ENCODE measurements at places on chromosomes 4 and X.

DNA sequence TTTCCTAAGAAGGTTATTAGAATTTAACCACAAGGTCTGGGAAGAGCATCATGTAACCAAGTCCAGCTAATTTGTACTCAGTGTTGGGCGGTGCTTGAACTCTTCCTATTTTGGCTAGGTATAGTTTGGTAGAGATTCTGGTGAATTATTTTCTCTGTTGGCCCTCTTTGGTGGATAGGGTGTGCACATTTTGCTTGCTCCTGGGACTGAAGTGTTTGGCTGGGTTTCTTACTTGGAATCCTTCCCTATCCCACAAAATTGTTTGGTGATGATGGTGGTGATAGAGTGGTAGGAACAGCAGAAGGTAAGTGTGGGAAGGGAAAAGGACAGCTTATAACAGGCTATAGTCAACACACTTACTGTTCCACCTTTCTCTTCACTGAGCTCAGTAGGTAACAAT lies 194.8 kb upstream of the GPC4 start:
- DNase-seq = no peak

- DNase-seq = no peak
These were observed 83.7 kb downstream of the PSAPL1 start for GRCh38 chr4:7351014-7351413.

DNA sequence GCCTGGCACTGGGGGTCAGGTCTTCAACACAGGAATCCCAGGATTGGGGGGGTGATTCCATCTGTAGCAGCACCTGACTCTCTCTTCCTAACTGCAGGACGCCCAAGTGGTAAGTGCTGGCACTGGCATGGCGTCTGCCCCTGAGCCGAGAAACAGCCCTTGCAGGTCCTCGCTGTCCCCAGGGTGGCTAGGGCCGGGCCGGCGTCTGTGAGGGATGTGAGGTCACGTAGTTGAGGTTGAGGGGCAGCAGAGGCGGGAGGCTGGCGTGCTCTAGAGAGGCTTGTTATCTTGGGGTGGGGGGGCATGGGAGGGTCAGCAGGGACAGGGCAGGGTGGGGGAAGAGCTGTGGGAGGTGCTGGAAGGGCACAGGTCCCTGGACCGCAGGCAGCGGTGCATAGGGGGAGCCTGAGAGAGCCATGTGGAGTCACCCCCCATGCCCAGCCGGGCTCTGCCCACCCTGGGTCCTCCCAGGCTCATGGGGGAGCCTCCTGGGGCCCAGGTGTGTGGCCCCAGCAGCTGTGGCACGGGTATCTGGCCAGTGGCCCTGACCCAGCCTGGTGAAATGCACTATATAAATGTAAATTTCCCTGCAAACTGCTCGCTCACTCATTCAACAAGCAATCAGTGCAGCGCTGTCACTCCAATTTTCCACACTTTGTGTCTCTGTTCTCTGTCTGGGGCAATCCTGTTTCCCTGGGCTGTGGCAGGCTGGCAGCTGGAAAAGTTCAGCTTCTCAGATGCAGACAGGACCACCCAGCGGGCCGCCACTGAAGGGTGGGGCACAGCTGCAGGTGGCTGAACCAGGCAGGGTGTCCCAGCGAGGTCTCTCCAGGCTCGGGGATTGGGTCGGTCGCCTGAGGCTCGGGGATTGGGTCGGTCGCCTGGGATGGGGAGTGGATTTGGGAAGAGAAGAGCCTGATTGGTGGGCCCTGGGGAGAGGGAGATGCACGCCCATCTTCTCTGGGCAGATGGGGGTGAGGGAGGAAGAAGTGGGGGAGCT lies 102.2 kb upstream of the NKX1-1 start:
- no peak for DNase-seq

- no peak for DNase-seq
These were observed 50.9 kb downstream of the CPZ start for GRCh38 chr4:8643441-8643840.

- no peak for DNase-seq
These were observed 25.6 kb upstream of the MSMO1 start for GRCh38 chr4:165301833-165302232.

DNA sequence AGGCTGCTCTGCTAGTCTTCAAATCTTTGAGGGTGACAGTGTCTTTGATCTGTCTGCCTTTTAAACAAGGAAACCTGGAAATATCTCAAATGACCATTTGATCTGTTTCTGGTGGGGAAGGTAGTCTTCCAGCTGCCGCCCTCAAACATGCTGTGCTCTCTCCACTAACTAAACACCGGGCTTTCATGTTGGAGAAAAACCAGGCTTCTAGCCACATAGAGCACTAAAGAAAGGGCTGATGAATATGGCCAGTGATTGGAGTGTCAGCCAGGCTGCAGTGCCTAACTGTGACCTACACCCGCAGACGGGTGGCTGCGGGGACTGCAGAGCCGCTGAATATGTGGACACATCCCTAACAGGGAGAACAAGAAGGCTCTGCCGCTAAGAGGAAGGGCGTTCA lies 85.9 kb downstream of the UNC5C start:
- DNase-seq = no peak

GRCh38 chr4:141195095-141195707 lies 25.5 kb upstream of the ZNF330 start:
- DNase-seq = no peak

GRCh38 chr4:8558080-8558960 lies 21.9 kb upstream of the GPR78 start:
- DNase-seq = no peak

DNA sequence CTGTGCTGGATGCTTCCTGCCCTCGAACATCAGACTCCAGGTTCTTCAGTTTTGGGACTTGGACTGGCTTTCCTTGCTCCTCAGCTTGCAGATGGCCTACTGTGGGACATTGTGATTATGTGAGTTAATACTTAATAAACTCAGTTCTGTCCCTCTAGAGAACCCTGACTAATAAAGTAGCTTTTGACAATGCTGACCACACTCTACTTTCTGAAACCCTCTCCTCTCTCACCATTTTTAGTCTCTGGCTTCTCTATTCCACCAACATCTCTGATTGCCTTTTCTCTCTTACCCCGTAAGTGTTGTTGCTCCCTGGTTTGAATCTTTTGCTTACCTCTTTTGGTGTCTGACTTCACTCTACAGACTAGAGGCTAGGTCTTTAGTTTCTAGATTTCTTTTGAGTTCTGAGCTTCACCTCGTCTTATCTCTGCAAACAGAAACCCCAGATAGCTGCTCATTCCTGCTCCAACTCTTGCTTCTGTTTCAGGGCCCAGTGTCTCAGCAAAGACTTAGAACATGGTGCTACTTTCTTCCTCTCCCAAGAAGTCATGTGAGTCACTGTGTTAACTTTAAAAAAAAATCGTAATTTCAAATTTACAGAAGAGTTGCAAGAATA lies 11.4 kb downstream of the TMSB4X start:
- DNase-seq = no peak

- no peak for DNase-seq
These were observed 47.0 kb upstream of the ARSJ start for GRCh38 chr4:114026447-114026846.

GRCh38 chr4:141711211-141711610 lies 74.8 kb downstream of the IL15 start:
- DNase-seq = no peak

GRCh38 chr4:158333820-158334219 lies 123.5 kb downstream of the TMEM144 start:
- DNase-seq = no peak
